T-helper 1 cell (primary cell): ENCODE measurements at places on chromosomes 12 and 14.
A peak's percentile ranks its signal among the peaks of the same experiment; 100 is the strongest.

DNA sequence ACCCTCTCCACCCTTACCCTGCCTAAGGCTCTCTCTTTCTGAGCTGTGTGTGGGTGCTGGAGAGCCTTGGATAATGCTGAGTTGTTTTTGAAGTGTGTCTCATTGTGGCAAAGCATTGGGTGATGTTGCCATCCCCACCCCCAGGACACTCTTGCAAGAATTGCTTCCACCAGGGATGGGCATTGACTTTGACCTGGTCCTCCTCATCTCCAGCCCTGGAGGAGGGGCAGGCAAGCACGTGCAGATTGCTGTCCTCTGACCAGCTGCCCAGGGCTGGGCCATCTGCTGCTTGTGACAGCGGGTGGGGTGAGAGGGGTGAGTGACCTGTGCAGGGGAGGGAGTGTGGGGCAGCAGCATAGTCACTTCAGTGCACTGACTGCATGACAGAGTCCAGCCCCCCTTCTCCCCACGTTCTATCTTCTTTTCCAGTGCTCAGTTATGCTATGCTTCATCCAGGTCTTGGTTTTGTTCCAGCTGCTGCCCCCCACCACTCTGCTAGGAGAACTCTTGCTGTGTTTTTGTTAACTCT, 26.2 kb downstream of the SUSD6 start:
- no peak for DNase-seq

- no peak for DNase-seq
Observed at GRCh38 chr14:57462551-57462950, 31.1 kb downstream of the CCDC198 start.

DNA sequence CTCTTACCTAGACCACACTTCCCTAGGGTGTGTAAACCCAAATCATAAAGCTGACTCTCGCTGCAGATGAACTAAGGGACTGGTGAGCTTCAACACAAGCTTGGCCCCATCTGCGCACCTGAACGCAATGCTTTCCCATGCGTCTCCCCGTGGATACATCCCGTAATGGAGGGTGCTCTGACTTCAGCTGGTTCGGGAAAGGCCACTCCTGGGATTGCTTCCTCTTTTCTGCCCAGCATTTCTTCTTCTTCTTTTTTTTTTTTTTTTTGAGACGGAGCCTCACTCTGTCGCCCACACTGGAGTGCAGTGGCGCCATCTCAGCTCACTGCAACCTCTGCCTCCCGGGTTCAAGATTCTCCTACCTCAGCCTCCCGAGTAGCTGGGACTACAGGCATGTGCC, 27.7 kb upstream of the ETFBKMT start:
- no peak for DNase-seq

DNA sequence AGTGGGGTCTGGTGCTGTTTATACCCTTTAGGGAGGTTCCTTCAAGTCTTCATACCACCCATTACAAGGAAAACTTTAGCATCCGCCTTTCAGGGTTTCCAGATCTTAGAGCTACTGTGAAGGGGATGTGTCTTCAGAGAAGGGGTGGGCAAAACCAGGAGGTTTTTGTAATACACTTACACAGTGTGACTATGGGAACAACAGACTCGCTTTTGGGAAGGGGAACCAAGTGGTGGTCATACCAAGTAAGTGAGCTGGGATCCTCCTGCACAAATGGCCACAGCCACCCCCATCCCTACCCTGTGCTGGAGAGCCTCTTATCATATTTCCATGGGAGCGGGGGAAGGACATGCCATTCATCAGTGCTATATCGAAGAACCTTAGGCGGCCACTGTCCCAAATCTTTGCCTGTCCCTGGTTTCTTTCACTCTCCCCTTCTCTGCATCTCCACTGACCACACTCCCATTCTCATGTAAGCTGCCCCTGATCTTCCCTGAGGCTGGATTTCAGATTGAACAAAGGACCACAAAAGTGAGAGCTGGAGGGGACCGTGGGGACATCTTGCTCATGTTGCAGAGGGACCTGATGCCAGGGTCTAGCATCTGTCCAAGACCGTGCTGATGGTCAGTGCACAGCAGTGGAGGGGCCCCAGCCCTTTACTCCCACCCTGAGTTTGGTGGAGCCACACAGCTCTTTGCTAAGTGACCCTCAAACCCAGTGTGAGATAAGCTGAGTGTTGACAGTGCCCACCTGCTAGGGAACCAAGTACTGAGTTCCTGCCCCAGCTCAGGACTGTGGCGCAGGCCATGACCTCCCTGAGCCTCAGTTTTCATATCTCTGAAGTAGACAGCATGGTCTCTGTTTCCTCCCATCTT, 51.4 kb downstream of the DAD1 start:
- no peak for DNase-seq

DNA sequence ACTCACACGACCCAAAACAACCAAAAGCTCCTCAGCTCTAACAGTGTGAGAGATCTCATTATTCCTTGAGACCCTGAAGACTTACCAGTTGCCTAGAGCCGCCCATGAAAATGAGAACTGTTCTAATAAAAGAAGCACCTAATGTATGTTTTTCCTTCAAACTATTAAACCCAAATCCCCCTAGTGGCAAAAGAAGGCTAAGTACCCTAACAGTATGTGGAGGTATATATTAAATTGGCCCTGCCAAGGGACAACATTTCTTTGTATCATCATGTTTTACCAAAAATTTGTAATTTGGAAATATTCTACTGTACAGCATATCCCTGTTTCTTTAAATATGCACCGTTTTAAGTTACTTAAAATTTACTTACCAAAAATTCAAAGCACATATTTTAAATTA, 38.0 kb upstream of the PPFIA2 start:
- no peak for DNase-seq

DNA sequence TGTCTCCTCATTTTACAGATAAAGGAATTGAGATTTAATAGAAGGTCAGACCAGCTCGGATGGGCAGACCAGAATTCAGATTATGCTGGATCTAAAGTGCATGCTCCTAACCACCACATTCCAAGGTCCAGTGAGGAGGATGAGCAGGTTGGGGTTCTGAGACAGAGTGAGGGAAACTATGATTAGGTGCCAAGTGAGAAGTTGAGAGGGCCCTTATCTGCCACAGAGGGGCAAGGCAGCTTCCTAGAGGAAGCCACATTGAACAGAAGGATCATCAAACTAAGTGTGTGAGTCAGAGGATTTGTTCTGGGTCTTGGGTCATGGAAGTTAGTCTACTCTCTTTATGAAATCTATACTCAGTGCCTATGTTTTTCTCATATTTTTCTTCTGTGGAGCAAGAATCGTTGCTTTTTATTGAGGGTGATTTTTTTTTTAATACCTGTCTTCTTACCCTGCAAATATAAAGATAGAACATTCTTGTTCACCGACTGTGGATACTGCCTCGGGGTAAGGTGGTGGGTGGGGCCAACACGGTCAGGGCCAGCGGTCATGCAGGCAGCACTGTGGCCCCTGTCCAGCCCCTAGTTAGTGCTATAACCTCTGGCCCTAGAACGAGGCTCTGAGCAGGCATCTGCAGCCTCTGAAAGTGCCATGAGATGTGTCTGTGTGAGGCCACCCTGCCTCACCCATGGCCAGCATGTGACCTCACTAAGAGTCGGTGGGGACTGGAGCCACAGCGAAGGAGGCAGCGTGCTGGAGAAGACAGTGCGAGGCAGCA, 55.6 kb upstream of the PTHLH start:
- no peak for DNase-seq

DNA sequence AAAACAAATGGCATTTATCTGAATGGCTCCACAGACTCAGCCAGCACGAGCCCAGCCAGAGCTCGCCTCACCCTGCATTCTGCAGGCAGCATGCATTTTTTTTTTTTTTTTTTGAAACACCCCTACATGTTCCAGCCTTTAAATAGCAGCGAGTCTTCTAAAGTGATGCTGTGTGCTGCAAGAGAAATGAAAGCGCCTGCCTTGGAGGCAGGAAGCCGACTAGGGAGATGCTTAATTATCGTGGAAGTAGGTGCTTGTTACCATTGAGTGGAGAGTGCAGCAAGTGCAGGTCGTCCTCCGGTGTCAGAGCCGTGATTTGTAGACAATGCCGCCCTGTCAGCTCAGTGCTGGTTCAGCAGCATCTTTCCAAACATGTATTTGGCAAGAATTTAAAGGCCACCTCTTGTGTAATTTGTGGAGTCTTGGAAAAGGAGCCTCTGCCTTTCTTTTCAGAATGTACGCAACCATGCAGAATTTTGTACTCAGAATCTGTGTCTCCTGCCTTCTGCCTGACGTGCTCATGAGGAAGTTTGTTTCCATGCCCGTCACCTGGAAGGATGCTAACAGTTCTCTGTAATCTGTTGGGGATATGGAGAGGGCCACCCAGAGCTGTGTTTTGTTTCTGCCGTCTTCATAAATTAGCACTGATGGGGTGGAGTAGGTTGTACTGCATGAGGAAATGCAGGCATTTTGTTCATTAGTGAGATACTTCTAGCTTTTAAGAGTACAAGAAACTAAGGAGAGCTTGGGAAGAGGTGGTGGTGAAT, 345.9 kb upstream of the RGS6 start:
- DNase-seq: no peak

GRCh38 chr14:20659813-20660395, 18.4 kb upstream of the OR6S1 start:
- no peak for DNase-seq

GRCh38 chr12:1927751-1928351, 9.4 kb upstream of the CACNA2D4 start:
- DNase-seq: no peak

GRCh38 chr12:700016-700415, 36.8 kb upstream of the NINJ2 start:
- no peak for DNase-seq

- DNase-seq: no peak
Observed at GRCh38 chr14:53529519-53529918, 376.4 kb upstream of the DDHD1 start.

DNA sequence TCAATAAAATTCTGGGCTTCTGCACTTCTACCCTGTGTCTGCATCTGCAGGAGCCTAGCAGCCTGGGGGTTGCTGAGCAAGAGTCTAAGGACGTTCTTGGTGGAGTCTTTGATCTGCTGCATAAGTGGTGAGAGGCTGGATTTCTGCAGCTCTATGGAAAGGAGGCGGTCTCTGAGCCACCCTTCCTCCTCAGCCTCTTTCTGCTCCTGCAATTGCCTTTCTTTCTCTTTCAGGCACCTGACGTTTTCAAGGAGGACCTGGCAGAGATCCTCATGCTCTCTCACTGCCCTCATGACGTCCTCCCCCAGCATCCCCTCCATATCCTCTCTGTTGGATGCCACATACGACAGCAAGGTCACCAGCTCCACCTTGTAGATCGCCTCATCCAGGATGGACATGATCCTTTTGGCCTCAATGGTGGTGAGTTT, 13.6 kb upstream of the TPCN1 start:
- peak; percentile 38 for DNase-seq

DNA sequence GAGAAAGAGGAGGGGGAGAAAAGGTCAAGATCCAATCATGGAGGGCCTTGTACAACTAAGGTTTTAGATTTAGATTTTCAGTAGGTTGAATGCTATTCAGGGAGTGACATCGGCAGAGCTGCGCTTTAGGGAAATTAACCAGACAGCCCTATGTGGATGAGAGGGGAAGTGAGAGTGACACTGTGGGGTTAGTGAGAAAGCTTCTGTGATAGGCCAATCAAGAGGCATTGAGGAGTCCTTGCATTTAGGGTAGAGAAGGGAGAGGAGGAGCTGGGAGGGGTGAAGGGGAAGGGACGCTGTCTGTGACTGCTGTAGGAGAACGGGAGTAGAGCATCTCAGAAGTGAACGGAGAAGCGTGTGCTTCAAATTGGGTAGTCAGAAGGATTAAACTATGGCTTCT, 3.4 kb downstream of the HSD17B6 start:
- DNase-seq: no peak

- DNase-seq: no peak
Observed at GRCh38 chr12:28987538-28988324, 161.3 kb upstream of the FAR2 start.

- DNase-seq: no peak
Observed at GRCh38 chr12:96810477-96810876, 96.6 kb upstream of the NEDD1 start.

GRCh38 chr14:75979648-75980565, 1.9 kb downstream of the TGFB3 start:
- no peak for DNase-seq

GRCh38 chr14:77000340-77001270, 27.9 kb downstream of the IRF2BPL start:
- DNase-seq: no peak

DNA sequence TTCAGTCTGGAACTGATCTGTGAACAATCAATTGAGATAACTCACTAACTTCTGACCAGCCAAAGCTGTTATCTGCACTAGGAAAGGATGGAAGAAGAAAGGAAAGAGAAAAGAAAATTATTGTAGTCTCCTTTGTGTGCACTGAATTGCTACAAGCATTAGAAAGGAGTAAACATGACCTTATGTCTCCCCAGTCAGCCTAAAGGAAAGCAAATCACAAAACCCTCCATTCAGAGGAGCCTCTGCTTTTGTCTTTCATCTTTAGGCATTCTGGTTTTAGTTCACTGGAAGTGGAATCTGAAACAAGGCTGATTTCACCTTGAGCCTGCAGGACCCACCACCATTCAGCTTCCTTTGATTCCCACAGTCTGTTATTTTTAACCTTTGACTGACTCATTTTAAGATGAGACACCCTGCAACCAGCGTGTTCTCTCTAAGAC, 26.0 kb downstream of the TBX3 start:
- no peak for DNase-seq

DNA sequence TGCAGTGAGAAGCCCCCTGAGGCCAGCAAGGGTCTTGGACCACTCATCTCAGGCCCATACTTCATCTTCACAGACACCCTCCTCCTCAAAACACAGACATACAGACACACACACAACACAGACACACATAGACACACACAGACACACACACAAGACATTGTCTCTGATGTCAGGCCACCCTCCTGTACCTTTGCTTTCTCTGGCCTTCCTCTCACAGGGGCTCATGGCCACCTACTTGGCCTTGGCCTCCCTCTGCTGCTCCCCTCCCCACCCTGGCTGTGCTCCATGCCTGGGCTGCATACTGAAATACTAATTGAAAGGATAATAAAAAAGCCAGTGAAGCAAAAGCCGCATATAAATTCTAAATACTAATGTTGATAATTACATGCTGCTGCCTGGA, 1.6 kb upstream of the SYNDIG1L start:
- DNase-seq: no peak

GRCh38 chr12:122527478-122527944, 462 bp downstream of the KNTC1 start:
- DNase-seq: no peak
